ENCODE measurements at places on chromosomes 13 and 19.

GRCh38 chr13:85638815-85639393, 160.3 kb downstream of the SLITRK6 start:
- DNase-seq = no peak

- no peak for DNase-seq
Measured at GRCh38 chr13:39462906-39463305, 140.1 kb downstream of the LHFPL6 start.

GRCh38 chr13:109963960-109964563, 177.7 kb upstream of the IRS2 start:
- DNase-seq = no peak

DNA sequence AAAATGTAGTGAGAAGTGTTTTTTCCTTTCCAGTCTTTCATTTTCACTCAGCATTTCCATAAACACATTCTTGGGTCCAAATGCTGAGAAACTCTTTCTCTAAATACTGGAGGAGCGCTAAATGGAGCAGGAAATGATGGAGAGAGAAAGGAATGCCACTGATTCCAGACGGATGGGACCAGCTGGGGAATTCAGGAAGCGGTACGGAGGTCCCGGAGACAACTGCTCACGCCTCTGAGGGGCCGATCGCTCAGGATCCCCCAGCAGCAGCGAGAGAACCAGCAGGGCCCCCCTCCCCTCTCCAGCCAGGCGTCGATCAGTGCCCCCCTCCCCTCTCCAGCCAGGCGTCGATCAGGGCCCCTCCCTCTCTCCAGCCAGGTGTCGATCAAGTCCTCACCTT, 13.2 kb downstream of the RASA3 start:
- no peak for DNase-seq

DNA sequence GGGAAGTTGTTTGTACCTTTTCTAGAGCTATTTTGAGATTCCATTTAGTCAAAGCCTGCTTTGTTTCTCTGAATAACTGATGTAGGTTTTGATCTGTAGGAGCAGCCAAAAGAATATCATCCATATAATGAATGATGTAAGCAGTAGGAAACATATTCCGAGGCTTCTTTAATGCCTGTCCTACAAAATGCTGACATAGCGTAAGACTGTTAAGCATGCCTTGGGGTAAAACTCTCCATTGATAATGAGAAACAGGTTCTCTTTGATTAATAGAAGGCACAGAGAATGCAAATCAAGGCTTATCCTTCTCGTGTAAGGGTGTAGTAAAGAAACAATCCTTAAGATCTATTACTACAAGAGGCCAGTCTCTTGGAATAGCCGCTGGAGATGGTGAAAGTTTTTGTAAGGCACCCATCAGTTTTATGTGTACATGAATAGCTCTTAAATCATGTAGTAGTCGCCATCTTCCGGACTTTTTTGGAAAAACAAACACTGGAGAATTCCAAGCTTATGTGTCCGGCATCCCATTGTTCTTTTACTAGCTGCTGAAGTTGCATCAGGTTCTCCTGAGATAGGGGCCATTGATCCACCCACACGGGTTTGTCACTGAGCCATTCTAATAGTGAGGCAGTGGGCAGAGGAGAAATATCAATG, 13.5 kb downstream of the FPR3 start:
- DNase-seq = no peak

DNA sequence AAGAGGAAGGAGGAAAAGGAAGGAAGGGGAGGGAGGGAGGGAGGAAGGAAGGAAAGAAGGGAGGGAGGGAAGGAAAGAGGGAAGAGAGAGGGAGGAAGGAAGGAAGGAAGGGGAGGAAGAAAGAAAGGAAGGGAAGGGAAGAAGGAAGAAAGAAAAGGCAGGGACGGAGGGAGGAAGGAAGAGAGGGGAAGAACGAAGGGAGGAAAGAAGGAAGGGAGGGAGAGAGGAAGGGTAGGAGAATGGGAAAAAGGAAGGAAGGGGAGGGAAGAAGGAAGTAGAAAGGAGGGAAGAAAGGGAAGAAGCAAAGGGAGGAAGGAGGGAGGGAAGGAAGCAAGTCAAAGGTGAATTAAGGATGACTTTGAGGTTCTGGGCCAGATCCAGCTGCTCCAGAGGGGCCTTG, 3.0 kb downstream of the ACSBG2 start:
- DNase-seq = no peak

GRCh38 chr13:110665491-110666254, 40.2 kb downstream of the CARS2 start:
- DNase-seq = no peak

GRCh38 chr13:59318320-59318930, 845.3 kb downstream of the DIAPH3 start:
- DNase-seq = peak; percentile 64

DNA sequence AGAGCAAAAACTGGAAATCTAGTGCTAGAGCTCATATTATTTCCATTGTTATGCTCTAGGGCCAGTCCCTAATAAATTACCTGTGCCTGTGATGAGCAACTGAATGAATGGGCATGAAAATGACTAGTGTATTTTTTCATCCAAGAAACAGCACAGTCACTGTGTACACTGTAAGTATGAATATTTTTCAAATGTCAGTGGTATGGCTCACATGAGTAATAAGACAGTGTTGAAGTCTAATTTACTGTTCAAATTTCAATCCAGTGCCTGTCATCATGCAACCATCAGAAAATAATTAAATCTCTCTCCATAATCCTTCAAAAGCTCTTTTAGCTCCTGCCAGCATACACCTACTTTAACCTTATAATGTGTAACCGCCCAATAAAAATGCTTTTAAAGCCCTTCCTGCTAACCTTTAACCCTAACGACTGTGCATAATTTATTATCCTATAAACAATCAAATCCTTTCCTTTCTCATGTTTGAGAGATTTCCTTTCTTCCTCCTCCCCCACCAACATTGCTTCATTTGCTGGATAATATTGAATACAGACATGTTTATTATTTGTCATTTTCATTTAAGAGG, 378.3 kb downstream of the GPC5 start:
- no peak for DNase-seq
